ENCODE measurements at places on chromosomes 7 and 10.

DNA sequence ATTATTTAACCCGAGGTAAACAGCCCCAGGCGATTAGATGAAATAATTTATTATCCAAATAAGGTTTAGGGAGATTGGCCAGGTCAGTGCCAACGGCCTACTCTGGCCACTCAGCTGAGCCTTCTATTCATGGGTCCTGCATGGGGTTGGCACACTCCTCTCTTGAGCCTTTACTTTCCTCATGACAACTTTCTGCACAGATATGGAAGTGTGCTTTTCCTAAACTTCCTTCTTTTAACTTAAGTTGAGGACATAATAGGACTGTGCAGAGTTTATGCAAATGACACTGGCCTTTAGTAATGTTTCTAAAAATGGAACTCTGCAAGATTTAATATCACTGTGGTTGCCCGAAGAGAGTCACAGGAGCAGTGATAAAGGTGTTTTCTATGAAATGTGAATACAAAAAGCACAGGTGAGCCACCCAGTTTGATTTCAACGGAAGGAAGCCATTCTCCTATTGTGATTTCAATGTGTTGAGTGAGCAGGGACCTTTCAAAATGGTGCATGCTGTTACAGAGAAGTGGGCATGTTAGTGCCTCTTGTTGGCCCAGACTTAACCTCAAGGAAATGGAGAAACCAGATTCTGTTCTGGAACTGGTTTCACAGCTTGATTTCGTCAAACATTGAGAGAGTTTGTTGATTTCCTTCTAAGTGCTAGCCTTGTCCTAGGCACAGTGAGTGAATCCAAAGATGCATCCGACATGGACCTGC lies 55.7 kb downstream of the LYZL2 start:
- DNase-seq = no peak

DNA sequence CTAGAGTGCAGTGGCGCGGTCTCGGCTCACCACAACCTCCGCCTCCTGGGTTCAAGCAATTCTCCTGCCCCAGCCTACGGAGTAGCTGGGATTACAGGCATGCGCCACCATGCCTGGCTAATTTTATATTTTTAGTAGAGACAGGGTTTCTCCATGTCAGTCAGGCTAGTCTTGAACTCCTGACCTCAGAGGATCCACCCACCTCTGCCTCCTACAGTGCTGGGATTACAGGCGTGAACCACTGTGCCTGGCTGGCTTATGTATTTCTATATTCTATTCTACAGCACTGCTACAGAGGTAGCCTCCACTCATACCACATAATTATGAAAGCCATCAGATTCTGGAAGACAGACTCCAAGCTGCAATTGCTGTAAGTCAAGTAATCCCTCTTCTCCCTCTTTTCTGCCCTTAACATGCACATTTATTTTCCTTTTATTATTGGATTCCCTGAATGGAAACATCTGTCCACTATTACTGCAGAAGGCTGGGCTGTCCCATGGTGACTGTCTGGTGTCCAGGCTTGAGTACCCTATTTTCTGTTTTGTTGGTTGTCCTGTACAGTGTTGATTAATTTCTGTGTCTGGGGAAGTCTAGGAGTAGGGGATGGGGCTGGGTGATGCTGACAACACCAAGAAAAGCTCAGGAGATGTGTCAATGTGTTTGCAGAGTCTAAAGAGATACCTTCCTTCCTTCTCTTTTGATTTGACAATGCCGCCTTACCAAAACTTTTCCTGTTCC lies 5.8 kb upstream of the ZNF487 start:
- DNase-seq = no peak

- no peak for DNase-seq
These were observed 51.8 kb upstream of the BET1 start for GRCh38 chr7:94055963-94056362.

- no peak for DNase-seq
These were observed 171.8 kb downstream of the SUGCT start for GRCh38 chr7:40306596-40306995.

- no peak for DNase-seq
These were observed 851.3 kb upstream of the POM121L12 start for GRCh38 chr7:52184006-52184703.

DNA sequence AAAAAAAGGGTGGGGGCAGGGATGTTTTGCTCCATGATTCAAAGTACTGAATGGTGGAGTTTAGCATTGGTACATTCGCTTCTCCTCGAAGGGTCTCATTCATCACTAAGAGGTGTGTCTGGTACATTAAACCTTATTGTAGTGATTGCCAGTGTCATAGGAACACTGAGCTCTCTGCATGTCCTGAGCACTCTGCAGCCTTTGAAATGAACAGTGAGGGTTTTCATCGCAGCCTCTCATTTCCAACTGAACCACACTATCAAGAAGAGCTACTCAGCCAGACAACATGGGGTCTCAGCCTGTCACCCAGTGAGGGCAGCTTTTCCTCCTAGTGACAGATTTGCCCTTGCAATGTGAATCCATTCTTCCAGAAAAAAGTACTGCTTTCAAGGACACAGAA lies 7.6 kb upstream of the DEPP1 start:
- DNase-seq = no peak

DNA sequence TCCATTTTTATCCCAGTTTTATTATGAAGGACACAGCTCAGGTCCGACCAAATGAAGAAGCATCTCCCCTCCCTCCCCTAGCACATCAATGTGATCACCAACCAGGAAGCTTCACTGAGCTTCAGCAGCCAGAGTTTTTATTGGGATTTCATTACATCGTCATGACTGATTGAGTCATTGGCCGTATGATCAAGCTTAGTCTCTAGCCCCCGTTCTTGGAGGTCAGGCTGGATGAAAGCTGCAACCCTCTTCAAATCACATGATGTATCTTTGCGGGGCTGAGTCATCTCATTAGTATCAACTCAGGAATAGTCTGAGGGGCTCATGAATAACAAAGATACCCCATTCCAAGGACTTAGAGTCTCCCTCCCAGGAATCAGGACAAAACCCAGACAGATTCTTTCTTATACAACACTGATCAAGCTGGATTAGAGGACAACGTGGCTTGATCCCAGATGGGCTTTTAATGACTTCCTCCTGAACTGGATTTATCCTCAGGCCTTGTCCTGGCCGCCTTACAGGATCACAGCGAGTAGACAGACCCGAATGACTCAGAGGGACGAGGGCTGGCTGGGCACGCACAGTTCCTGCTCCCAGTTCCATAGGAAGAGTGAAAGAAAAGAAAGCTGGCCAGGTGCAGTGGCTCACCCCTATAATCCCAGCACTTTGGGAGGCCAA lies 14.5 kb downstream of the LIMK1 start:
- DNase-seq = no peak

DNA sequence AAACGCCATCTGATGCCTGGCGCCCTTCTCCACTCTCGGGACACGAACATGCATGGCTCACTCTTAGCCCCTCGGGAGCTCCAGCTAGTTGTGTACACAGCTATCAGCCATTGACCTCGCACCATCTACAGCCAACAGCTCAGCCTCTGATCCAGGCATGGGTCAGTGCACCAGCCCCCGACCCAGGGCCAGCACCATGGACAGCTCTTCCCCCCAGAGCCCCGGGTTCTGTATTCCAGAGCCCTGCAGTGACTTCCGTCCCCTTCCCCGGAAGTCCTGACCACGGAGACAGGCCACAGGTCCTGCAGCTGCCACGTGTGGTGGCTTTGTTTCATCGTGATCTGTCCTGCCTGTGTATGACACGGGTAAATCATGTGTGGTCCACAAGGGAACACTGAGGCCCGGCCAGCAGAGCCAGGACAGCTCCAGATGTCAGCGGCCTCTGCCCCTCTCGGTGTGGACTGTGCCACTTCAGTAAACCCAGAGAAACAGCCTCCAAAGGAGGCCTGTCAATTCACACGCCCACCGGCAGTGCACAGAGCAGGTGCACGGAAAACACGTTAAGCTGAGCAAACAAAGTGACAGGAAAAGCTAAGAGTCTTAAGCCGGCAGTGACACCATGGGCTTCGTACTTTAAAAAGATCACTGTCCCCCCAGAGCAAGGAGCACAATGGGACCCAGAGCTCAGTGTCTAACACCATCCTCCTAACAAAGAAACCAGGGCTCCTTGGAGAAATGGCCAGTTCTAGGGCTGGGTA lies 13.0 kb downstream of the STK32C start:
- no peak for DNase-seq

- DNase-seq = no peak
These were observed 12.8 kb downstream of the GRID1 start for GRCh38 chr10:86353506-86354485.

All from NCI-H1694 (cell line).